Endodermal cell (in vitro differentiated cells): ENCODE measurements at places on chromosomes 12 and 14. TPM values are rescaled to one million over a fixed set of nuclear protein-coding genes. Genes with fewer than 3 reads are reported as not detected.

Gene TPPP2
- 0.80 to 1.7 TPM in 2 of 3 replicates, not detected in the other for total RNA-seq

Gene PSMC6
- total RNA-seq, result 102 and 104 TPM in 2 replicates

- H3K4me3 ChIP-seq, result no peak overlapping the region
- peak overlapping the region; percentile 99 for H3K27ac ChIP-seq
- no peaks in the 10 kb centered on the region for H3K36me3 ChIP-seq
- H3K4me1 ChIP-seq, result no peaks in the 10 kb centered on the region
- no peaks in the 10 kb centered on the region for H3K27me3 ChIP-seq
- no peak for DNase-seq
Measured at GRCh38 chr14:93926245-93926872, 785 bp upstream of the FAM181A start.

DNA sequence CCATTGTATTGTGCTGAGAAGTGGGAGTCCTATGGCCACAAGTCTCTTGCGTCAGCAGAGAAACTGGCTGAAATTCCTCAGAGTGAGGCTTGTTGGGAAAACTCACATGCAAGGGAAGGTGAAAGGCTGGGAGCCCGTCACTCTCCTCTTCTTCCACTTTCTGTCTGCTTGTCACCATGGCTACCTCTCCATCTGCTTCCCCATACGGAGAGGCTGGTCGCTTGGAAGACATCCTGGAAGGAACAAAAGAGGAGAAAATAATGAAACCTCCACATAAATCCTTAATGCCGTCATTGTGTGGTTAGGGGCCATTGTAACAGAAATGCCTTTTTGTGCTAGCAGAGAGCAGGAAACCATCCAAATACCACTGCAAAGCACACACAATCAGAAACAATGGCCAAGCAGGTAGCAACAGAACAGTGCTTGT is 53.7 kb downstream of the SOX5 start:
- peak; percentile 74 for DNase-seq
- no peaks in the 10 kb centered on the region for H3K27me3 ChIP-seq
- H3K36me3 ChIP-seq, result no peaks in the 10 kb centered on the region
- peak overlapping the region; percentile 96 for H3K27ac ChIP-seq

GRCh38 chr12:67112586-67112985 is 156.6 kb upstream of the CAND1 start:
- H3K4me3 ChIP-seq, result no peak overlapping the region
- H3K27me3 ChIP-seq, result peaks cover 54% of the 10 kb centered on the region
- DNase-seq, result no peak
- H3K36me3 ChIP-seq, result no peaks in the 10 kb centered on the region

- H3K27me3 ChIP-seq, result no peaks in the 10 kb centered on the region
- H3K36me3 ChIP-seq, result no peaks in the 10 kb centered on the region
- H3K27ac ChIP-seq, result no peak overlapping the region
- no peak for DNase-seq
- peaks cover 6% of the 10 kb centered on the region for H3K4me1 ChIP-seq
Measured at GRCh38 chr12:108210001-108210400, 80.9 kb downstream of the WSCD2 start.
